ENCODE measurements at places on chromosomes 16 and 17.

DNA sequence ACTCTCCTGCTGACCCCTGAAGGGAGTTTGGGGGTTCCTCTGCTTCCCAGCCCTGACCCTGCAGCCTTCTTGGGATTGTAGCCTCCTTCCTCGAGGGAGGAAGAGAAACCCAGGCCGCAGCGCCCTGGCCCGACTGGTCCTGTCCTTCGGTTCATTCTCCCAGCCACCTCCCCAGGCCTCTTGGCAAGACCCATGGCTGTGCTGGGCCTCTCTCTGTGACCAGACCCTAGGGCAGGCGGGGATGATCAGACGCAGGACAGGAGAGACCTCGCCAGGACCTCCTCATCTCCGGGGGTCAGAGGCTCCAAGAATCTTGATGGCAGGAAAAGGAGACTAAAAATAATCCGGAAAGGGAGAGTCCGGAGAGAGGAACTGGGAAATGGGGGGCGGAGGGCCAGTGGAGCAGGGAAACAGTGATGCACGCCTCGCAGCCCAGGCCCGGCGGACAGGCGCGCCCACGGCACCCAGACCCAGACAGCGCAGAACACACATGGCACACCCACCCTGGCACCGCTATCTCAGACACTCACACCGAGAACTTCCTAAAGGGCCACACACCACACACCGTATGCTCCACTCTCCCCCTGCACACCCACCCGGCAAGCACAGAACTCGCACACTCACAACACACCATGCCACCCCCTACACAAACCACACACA is 1.2 kb downstream of the ARHGEF15 start:
- DNase-seq, result no peak

DNA sequence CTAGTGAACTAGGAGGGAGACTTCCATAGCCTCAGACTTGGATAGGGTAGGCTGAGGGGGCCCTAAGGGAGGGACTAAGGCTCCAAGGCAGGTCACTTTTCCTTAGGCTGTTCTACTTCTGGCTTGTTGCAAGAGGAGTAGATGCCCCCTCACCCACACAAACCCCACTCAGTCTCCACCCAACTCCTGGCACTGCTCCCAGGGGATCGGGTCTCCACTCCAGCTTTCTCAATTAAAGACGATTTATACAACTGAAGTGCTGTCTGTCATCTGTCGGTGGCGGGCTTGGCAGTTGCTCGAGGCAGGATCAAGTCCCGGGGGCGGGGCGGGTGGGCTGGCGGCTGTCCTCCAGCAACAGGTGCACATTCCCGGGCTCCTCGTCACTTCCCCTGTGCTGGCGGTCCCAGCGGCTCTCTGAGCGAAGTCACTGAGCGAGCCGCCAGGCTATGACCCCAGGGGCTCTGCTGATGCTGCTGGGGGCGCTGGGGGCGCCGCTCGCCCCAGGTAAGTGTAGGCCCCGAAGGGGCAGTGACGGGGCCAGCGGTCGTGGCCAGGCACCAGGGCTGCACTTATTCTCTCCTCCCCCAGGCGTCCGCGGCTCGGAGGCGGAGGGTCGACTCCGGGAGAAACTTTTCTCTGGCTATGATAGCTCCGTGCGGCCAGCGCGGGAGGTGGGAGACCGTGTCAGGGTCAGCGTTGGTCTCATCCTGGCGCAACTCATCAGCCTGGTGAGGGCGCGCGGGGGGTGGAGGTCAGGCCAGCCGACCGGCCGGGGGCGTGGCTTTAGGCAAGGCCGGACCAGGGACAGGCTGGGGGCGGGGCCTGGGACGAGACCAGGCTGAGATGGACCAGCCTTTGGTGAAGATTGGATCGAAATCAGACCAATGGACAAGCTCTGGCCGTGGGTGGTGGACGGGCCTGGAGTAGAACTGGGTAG is at the start of gene CHRNB1:
Gene CHRNB1 (plus strand): TSS at position 380 of the 937 bp plus-strand sequence. CDS start 67 bp downstream, at position 447.
- peak; percentile 52 for DNase-seq

GRCh38 chr16:83651871-83652270 is 155.9 kb upstream of the HSBP1 start:
- no peak for DNase-seq

DNA sequence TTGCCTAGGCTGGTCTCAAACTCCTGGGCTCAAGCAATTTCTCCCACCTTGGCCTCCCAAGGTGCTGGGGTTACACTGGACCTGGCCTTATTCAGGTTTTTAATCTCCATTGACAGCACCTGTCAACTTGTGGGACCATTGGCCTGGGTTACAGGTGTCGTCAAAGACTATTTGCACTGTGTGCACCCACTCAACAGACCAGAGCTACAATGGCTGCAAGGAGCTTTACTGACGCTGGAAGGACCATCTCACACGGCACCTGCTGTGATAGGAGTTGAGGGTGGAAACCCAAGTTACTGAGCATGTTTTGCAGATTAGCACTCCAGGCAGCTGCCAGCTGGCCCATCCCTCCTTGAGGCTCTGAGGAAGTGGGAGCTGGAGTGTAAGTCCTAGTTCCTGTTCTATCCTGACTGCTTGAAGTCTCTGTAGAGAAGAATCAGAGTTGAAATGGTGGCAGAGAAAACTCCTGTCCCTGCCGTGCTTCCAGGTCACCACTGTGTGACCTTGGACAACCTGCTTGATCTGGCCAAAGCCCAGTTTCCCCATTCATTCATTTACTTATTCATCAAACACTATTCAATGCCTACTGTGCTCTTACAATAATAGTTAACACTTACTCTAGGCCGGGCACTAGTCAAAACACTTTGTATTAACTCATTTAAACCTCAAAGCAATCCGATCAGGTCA is 42.4 kb upstream of the LONP2 start:
- DNase-seq, result no peak

DNA sequence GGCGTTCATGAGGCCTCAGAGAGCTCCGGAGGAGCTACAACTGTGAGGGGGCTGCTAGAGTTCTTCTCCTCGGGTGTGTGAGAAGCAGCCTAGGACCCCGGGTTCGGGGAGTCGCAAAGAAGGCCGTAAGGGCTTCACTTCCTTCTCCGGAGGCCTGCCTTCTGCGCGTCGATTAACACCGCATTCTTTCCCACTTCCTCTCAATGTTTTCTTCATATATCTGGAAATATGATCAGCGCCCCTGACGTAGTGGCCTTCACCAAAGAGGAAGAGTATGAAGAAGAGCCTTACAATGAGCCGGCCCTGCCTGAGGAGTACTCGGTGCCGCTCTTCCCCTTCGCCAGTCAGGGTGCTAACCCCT is 449 bp downstream of the SMCR8 start:
- no peak for DNase-seq

DNA sequence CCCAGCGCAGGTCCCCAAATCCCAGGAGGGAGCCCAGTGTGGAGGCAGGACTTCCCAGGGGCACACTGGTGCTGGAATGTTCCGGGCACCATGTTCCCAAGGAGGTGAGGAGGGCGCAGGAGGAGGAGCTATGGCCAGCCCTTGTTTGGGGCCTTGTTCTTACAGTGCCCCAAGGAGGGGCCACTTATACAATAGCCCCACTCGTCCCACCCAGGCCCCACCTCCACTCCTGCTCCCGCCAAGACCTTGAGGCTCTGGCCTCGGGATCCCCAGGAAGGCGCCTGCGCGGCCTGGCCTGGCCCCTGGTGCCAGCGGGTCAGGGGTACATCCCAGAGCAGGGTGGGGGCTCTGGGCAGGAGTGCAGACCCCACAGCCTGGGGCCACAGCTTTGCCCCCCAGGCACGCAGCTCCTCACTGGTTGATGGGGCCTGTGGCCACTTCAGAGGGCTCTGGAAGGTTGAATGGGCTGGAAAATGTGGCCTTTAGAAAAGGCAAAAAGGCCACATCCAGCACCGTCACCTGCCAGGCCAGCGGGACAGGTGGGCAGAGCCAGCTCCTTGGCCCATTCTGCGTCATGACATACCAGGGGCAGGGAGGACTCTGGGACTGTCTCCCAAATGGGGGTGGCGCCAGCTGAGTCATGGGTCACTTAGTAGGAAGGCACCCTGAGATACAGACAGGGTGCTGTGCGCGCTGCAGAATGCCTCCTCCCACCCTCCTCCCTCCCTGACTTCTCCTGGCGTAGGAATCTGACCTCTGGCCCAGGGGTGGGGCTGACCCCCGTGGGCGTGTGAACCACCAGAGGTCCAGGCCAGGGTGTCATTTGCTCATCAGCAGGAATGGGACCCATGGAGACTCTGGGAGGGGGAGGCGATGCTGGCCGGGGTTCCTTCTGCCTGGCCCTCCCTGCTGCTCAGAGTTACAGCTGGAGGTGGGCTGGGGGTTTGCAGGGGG is 32.3 kb upstream of the PVALEF start:
- no peak for DNase-seq

- no peak for DNase-seq
Observed at GRCh38 chr16:27427538-27427937, 25.6 kb downstream of the IL21R start.

GRCh38 chr16:46774743-46775177 is 26.6 kb upstream of the MYLK3 start:
- no peak for DNase-seq

DNA sequence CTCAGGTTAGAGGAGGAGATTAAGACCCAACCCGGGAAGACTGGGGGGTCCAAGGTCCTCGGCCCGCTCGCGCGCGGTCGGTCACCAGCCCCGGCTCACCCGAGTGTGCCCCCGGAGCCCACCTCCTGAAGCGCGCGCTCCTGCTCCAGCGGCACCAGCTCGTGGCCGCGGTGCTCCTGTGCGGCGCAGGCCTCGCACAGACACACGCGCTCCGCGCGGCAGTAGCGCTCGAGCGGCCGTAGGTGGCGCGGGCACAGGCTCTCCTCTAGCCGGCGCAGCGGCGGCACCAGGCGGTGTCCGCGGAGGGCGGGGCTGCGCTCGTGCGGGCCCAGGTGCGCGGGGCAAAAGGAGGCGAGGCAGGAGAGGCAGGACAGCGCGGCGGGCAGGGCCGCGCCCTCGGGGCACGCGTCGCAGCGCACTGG is 618 bp downstream of the TRIM47 start:
- DNase-seq, result peak; percentile 57

DNA sequence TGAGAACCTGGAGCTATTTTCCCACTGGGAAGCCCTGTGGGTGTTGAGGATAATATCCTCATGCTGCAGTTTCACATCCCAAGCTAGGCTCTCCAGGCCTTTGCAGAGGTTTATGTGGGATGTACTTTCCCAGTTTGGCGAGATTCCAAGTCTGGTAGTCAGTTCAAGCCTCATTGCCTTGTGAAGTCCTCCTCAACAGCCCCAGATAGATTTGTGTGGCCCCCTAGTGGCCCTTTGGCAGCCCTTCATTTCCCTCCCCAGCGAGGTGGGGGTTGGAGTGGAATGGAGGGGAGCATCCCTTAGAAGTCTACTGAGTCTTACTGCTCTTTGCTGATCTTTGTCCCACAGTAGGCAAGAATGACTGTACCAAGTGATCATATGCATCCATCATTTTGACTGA is 137.9 kb downstream of the CDH11 start:
- peak; percentile 86 for DNase-seq

DNA sequence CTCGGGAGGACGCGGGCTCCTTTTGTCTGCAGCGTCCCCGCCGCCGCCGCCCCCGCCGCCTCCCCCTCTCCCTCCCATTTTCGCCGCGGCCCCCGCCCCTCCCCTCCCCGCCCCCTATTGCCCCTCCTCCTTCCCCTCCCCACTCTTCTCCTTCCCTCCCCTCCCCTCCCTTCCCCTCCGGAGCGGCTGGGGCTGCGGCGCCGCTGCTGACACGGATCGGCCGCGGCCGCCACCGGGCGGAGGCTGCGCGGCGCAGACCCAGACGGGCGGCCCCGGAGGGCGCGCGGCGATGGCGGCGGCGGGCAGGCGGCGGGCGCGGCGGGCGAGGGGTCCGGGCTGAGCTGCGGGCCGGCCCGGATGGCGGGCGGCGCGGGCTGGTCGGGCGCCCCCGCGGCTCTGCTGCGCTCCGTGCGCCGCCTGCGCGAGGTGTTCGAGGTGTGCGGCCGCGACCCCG is at the start of gene RAB11FIP4:
Gene RAB11FIP4 (plus strand): TSS at position 180 of the 454 bp plus-strand sequence. CDS start 178 bp downstream, at position 358.
- DNase-seq, result peak; percentile 23

DNA sequence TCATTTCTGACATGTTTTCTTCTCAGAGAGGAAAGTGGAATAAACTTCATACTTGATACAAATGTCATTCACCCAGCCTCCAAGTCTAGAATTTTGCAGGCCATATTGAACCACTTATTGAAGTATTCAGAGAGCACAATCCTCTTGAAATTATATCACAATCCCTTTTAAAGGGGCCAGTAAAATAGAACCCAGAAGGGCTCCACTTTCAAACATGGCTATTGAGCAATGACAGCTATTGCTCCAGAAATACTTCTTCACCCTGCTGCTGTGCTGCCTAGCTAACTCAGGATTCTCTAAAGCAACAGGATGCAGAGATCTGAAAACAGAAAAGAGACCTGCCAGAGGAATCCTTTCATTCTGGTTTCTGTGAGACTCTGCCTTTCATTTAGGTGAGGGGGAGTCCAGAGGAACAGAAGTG is 275.0 kb upstream of the CDH5 start:
- peak; percentile 58 for DNase-seq

- peak; percentile 68 for DNase-seq
Observed at GRCh38 chr17:13931111-13931526, 138.2 kb upstream of the COX10 start.

DNA sequence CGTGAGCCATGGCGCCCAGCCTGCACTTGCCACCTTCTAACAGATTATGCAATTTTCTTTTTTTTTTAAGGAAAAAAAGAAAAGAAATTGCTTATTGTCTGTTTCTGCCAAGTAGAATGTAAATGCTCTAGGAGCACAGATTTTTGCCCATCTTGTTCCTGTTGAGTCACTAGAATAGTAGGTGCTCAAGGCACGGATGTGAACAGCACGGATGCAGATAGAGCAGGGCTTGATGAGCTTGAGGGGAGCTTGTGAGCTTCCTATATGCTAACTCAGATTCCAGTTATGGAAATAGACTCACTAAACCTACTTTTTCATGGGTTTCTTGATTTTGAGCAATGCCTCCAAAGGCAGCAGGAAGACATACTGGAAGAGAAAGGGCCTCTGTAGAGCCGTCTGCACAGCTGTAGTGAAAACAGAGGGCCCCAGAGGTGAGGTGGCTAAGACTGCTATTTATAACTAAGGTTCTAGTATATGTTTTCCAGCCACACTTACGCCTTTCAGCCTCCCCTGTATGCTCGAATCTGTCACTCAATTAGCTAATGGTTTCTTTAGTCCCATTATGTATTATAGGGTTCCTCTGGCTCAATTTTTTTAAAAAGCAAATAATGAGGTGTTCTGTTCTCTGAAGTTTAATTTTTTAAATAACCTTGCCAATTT is 72.8 kb downstream of the WWP2 start:
- DNase-seq, result no peak

DNA sequence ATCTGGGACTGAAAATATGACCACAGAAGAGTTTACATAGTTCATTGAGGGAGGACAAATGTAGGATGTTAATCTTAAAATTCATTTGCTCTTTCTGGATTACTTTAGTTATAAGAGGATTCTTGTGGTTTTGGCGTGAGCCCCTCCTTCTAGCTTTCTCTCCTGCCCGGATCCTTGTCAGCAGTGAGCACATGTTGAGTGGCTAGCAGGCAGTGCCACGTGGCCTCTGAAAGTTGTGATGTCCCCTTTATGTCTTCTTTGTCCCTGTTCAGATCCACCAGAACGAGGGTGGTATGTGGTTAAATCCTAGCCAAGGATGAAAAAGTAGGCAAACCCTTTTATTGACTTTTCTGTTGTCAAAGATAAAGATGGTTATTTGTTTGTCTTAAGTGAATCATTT is 83.8 kb downstream of the GNAO1 start:
- peak; percentile 66 for DNase-seq

DNA sequence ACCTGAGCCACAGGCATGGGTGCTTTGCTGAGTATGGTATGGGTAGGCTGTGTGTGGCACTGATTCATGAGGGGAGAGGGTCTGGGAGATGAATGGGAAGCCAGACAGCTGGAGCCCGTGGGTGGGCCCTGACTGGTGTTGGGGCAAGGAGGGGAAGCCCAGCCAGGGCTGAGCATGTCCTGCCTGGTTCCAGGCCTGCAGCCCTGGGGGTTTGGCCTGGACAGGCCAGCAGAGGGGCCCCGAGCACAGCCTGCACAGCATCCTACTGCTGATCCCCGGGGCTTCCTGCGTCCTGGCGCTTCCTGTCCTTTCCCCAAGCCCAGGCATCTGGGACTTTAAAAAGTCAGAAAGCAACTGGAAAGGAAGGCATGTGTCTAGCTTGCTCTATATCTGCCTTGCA is 4.6 kb upstream of the MVD start:
- no peak for DNase-seq
